ENCODE measurements at places on chromosomes 13 and 19.
A peak's percentile ranks its signal among the peaks of the same experiment; 100 is the strongest.

DNA sequence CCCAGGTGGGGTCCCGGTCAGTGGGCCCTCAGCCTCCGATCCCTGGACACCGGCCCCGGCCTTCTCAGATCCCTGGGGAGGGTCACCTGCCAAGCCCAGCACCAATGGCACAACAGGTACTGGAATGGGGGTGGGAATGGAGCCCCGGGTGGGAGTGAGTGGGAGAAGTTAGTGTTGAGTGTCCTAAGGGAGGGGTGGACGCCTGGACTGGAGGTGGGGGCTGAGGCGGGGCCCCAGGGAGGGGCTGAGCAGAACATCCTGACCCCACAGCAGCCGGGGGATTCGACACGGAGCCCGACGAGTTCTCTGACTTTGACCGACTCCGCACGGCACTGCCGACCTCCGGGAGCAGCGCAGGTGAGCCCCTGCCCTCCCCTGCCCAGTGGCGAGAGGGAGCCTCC lies 17.7 kb downstream of the EPN1 start:
- DNase-seq = no peak

DNA sequence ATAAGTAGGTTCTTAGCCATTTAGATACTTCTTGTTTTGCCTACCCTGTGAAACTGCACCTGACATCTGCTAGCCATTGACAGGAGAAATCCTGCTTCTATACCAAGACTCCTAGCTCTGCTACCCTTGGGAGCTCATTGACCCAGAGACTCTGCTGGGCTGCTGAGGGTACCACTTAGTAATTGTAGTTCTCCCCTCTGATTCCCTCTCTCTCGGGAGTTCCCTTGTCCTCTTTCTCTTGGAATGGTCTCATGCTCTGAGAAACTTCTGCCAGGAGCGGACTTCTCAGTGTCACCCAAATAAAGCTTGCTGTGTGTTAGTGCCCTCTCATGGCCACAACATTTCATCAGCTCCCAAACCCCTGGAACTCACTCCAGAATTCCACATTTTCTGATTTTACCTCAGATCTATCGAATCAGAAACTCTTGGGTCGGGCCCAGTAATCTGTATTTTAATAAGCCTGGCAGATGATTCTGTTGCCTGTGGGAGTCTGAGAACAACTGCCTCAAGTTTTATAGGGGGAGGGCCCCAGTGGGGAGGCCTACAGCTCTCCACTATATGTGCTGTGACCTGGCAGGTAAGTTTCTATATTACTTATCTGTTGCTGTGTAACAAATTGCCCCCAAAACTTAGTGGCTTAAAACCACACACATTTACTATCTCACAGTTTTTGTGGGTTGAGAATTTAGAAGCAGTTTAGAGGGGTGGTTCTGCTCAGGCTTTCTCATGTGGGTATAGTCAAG lies 221.1 kb downstream of the TDRD3 start:
- DNase-seq = no peak

DNA sequence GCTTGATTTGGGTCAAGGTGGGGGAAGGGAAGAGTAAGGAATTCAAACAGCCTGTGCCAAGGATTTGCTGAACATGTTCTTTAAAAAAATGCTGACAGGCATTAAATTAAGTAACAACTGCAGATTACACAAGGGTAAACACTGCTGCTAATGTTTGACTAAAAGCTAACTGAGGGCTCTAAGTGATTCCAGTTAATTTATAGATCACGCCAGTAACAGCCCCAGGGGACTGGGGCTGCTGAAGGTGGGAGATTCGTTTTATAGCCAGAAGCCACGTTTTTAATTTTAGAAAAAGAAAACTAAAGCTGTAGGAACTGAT lies 321.7 kb downstream of the DLEU7 start:
- DNase-seq = no peak

DNA sequence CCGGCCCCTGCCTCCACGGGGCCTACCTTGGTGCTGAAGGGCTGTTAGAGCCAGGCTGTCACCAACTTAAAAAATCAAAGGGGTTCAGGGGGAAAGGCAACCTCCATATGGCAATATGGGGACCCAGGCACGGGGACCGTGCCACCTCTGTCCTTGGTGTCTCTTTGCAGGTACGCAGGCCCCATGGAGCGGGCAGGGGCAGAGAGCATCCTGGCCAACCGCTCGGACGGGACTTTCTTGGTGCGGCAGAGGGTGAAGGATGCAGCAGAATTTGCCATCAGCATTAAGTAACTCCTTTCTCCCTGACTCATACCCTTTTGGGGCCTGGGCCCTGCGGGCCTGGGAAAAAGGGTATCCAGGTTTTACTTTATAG lies 39.6 kb upstream of the ADGRE1 start:
- DNase-seq = no peak

DNA sequence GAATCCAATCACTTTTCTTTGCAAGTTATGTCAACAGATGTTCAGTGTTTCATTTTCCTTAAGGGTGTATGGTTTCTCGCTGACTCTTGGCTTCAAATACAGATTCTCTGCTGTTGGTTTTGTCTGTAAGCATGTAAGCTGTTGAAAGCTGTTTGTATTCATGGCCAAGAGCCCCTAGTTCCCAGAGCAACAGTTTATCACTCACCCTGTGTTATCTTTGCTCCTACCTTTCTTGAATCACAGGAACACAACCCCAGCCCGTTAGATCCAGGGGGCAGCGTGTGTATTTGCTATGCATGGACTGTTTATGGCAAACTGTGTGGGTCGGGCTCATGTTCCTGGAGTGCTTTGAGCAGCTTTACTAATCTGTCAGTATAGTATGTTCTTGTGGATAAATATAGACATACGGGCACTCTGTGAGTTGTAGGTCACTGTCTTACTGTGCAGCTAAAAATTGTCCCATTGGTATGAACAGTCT lies 28.9 kb downstream of the FRY start:
- DNase-seq = no peak

DNA sequence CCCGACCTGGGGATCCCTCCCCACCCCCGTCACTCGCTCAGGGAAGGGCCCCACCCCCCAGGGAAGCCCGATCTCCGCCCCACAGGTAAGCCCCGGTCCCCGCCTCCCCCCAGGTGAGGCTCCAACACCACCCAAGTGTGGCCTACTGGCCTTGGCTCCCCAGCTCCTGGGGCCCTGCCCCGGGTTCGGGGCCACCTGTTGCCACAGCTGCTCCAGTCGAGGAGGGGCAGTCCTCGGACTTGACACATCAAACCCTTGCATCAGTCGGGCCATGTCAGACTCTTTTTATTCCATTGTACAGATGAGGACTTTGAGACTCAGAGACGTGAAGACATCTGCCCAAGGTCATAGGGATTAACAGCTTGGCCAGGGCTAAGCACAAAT lies 512 bp downstream of the CC2D1A start:
- DNase-seq = no peak

DNA sequence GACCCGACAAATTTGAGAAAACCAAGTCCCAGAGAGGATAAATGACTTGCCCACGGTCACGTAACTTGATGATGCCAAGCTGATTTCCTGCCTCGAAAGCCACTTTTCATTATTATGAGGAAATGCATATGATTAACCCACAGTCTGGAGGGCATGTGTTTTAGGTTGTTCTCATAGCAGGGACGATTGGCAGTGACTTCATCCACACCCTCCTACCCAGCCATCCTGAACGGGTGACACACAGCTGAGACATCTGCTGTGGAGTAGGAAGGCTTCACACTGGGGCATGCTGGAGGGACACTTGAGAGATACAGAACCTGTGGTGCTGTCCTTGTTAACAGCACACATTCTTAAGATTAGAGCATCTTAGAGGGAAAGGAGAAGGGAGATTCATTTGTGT lies 65.4 kb upstream of the WDFY2 start:
- DNase-seq = peak; percentile 23

- DNase-seq = no peak
These were observed 4.3 kb downstream of the TEX29 start for GRCh38 chr13:111324736-111325135.

DNA sequence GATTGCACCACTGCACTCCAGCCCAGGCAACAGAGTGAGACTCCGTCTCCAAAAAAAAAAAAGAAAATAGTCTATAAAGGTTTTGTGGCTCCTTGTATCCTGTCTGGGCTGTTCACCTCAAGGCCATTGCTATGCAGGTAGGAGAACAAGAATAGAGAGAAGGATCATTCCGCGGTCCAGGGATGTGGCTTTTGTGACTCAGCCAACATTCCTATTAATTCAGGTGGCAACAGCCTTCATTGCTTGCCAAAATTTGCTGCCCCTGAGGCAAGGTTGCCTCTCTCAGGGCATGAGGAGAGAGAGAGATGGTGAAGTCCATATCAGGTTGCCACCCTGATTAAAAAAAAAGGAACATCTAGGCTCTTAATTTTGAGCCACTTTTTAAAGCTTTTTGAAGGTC lies 8.0 kb downstream of the ZNF551 start:
- DNase-seq = no peak

DNA sequence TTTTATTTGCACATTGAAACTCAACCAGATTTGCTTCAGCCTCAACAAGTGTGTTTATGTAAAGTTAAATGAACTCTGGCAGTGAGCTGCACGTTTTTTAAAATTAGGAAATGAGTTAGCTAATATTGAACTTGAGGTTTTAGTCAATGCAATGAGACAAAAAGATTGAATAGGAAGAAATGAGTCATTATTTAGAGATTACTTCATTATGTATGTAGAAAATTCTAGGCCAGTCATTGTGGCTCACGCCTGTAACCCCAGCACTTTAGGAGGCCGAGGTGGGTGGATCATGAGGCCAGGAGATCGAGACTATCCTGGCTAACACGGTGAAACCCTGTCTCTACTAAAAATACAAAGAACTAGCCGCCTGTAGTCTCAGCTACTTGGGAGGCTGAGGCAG lies 22.8 kb upstream of the CD70 start:
- no peak for DNase-seq

DNA sequence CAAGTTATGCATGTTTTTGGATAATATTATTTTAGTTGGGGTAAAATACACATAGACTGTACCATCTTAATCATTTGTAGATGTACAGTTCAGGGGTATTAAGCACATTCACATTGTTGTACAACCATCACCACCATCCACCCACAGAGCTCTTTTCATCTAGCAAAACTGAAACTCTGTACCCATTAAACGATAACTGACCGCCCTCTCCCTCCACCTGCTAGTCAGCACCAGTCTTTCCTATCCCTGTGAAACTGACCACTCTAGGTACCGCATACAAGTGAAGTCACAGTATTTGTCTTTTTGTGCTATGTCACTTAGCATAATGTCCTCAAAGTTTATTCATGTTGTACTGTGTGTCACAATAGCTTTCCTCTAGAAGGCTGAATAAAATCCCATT lies 60.2 kb upstream of the GTF2F2 start:
- DNase-seq = no peak

DNA sequence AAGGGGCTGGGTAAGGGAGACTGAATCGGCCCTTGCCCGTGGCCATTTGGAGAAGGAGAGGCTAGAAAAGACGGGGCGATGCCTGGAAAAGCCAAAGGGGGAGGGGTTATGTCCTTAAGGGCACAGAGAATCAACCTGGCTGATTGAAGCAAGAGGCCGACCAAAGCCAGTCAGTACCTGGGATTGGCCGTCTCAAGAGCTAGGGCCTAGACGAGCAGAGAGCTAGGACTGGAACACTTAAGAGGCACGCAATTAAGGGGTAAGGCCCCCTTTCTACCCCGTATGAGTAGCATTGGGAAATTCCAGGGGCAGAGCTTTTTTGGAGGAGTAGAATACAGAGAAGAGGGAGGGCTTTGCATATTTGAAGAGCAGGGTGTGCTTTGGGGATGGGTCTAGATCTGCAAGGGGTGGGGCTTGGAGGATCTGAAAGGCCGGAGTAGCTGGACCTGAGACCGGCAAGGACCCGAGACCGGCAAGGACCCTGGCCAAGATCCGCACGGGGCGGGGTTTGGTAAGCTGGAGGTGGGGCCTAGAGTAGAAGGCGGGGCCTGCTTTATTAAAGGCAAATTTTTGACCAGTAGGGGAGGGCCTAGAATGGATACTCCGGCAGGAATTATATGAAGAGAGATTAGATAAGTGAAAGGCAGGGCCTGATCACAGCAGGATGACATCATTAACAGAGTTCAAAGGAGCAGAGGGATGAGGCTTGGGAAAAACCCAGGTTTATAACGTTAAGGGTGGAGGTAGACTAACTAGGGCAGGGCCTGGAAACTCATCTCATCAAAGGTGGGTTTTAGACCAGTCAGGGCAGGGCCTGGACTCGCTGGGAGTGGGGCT lies 10.7 kb upstream of the CACNG6 start:
- DNase-seq = no peak

- no peak for DNase-seq
These were observed 298.8 kb downstream of the NDFIP2 start for GRCh38 chr13:79779761-79780160.

DNA sequence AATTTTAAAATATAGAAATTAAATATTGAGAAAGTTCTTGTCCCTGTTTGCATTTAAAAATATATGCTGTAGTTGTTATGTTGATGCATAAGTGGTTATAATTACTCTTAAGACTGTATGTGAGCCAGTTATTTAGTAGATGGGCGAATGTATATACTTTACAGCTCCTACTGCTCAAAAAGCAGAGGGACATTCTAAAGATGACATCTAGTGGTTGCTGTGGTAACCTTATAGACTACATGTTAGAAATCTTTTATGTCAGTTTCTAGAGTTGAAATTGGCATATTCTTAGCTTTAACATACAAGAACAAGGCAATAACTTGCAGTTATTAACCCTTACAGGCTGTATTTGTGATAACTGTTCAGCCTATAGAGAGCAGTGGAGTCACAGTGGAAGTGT lies 160.5 kb downstream of the OLFM4 start:
- no peak for DNase-seq

DNA sequence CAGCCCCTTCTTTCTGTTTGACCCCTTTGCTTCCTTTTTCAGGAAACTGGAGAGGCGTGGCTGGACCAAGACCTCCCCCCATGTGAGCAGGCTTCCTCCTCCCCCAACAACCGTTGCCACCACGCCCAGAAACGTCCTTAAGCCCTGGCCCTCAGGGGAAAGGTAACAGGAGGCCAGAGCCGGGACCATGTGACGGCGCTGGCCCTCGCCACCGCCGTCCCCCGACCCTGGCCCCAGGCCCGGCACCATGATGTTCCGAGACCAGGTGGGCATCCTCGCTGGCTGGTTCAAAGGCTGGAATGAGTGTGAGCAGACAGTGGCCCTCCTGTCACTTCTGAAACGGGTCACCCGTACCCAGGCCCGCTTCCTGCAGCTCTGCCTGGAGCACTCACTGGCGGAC lies 14.4 kb downstream of the SAMD4B start:
- no peak for DNase-seq
